ENCODE measurements at places on chromosomes 6 and 20.
A peak's percentile ranks its signal among the peaks of the same experiment; 100 is the strongest.

GRCh38 chr6:80541181-80541580 is 434.7 kb downstream of the BCKDHB start:
- no peak for DNase-seq

DNA sequence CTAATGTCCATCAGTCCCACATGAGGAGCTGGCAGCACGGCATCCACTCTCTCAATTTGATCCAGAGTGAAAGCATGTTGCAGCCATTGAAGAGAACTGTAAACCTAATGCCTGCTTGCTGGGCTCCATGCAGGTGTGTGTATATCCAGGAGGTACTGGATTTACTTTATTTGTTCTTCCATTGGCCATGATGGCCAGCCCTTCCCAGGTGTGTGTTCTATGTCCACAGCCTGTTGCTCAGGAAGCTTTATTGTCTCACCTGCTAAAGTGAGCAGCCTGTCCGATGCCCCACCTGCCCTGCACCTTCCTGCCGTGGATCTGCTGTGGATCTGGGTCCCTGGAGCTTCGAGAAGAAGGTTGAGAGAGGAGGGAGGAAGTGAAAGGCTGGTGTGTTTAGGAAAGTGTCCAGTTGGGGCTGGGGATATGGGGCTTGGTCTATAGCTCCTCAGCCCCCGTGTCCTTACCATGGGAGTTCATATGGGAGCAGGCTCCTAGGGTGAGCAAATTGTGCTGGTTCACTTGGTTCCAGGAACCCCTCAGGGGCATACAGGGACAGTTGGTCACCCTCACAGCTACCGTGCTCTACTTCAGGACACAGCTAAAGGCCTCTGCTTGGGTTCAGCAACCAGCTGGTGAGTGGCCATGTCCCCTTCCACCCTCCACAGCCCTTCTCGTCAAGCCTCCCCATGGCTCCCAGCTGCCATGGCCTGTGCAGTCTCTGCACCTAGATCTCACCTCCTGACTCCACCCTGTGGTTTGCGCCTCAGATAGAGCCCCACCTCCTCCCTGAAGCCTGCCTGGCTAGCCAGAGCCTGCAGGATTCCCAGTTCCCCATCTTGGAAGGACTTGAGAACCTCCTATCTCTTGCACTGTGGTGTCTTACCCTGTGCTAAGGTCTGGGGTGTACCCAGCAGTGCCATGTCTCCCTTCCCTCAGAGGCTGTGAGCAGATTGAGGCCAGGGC is 12.7 kb downstream of the TREML2 start:
- DNase-seq, result no peak

DNA sequence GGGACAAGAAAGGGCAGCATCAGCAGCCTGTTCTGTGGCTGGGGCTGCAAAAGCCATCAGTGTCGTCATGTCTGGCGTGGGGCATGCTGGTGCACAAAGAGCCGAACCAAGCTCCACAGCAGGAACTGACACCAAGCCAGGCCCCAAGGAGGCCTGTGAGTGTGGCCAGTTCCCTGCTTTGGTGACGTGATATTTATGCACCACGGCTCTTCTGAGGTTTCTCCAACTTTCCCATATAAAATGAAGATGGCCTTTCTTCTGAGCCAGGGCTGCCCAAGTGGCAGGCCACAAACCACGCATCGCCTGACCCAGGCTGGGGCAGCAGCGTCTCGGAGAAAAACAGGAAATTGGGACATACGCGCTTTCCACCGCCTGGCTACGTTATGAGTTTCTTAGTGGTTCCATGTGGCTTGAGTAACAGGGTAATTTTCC is 109.9 kb downstream of the RIN2 start:
- peak; percentile 66 for DNase-seq

DNA sequence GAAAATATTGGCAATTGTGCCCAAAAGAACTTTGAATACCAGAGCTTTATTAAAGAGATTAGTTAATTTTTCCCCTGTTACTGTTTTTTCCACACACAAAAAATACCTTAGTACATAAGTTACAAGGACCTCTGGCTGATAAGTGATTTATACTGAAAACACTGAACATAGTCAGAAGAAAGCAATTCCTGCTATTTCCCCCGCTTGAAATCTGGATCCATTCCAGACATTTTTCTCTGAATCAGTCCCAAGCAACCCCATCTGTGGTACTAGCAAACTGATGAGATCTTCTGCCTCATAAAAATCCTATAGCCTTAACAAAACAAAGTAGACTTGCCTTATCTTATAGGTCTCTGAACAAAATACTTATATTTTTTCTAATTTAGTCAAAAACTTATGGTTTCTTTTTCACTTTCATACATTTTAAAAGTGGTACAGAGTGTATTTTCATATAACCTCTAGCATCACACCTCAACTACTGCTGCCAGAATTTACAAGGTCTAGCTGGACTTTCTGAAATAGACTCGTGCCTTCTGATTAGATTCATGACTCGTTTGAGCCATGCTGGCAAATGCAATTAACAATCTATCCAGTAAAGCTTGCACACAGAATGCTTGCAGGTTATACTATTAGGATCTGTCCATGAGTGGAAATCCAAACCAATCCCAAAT is 111.9 kb downstream of the TBX18 start:
- no peak for DNase-seq

- no peak for DNase-seq
These were observed 128.6 kb upstream of the BACH2 start for GRCh38 chr6:90425161-90425641.

DNA sequence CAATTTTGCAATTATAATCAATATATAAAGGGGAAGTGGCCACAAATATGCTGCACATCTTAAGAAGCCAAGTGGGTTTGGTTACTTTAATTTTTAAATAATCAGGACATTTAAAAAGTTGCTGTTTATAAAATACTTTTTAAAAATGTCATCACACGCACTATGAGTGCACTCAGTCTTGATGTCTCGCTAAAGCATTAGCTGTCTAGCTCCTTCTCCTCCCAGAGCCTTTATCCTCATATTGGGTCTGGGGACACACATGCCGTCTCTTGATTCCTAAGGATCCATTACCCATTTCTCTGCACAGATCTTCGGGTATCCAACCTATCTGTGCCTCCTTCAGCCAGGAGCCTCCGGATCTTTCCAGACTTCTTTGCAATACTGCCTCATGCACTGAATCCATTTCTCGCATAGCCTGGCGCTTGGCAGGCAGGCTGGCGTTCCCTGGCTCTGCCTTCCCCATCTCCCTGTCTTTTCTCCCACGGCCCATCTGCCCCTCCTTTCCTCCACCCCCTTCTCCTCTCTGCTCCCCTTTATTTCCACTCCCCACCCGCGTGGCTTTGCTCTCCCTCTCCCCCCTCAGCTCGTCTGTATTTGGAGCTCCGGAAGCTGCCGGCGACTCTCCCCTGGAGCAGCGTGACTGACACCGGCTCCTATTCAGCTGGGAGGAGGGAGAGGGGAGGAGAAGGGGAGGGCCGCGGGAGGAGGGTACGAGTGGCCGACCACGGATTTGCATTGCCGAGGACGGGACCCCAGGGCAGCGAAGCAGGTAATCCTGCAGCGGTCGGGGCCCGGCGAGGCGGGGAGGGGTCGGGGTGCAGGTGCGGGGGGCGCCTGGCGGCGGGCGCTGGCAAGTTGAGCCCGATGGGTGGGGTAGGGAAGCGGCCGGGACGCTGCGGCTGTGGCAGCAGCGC is at the start of gene CAP2:
Gene CAP2 (plus strand): TSS at position 618 of the 914 bp plus-strand sequence. CDS start 27,961 bp downstream, outside the sequence.
- DNase-seq, result no peak

DNA sequence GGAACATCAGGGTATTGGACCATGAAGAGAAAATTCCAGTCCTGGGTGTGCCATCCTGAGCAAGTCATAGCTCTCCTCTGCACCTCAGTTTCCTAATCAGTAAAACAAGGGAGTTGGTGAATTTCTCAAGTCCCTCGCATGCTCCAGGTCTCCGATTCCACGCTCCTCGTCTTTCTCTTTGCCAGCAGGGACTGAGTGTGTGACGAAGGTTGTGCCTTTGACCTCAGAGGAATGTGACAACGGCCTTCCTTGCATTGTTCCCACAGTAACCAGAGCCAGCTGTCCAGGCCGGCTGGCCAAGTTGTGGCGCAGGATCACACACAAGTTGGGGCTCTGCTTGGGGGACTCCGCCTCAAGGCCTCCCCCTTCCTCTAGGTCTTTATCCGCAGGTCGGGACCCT is 217.3 kb downstream of the ATXN1 start:
- DNase-seq, result no peak

- DNase-seq, result no peak
These were observed 27.2 kb upstream of the SRSF6 start for GRCh38 chr20:43430265-43431133.

- no peak for DNase-seq
These were observed 73.8 kb downstream of the HUS1B start for GRCh38 chr6:583116-583515.

DNA sequence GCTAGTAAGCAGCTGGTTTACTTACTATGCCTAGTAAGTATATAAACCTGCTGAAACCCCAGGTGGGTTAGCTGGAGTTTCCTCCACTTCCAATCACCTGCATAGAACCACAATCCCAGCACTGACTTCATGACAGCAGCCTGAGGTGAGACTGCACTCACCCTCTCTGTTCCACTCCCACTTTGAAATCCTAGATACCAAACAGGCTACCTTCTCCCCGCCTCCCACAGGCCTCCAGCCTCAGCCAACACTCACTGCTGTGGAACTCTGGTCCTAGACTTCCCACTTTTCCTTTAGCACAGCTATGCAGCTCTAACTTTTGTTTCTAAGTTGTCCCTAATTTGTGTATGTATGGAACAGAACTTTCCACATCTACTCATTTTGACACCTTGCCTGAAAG is 149.7 kb upstream of the ARID1B start:
- DNase-seq, result no peak

DNA sequence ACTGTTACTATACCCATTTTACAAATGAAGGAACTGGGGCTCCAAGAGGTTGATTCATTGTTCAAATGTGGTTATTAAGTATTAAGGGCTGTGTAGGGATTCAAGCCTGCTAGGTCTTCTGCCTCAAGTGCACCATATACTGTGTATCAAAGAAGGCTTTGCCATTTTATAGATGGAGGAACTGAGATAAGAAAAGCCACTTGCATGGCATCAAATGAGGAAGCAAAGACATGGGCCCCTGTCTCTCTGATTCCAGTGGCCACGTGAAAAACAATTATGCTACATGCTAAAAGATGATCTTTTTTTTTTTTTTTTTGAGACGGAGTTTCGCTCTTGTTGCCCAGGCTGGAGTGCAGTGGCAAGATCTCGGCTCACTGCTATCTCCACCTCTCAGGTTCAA is 67.0 kb downstream of the TMEM200A start:
- DNase-seq, result no peak

DNA sequence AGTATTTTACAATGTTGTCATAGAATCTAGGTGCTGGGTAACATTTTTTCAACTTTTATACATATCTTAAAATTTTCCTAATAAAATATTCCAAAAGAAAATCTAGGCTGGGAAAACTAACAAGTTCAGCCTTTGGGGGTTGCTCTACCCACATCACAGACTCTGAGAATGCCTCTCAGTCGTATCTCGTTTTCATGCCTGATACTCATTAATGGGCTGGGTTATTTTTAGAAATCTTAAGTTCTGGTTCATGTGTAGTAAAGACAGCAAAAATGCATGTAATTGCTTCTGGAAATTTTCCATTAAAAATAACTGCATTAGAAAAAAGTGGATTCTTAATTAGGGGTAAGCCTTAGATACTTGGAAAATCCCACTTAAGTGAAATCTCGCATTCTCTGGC is 149.3 kb downstream of the SLC24A3 start:
- no peak for DNase-seq

DNA sequence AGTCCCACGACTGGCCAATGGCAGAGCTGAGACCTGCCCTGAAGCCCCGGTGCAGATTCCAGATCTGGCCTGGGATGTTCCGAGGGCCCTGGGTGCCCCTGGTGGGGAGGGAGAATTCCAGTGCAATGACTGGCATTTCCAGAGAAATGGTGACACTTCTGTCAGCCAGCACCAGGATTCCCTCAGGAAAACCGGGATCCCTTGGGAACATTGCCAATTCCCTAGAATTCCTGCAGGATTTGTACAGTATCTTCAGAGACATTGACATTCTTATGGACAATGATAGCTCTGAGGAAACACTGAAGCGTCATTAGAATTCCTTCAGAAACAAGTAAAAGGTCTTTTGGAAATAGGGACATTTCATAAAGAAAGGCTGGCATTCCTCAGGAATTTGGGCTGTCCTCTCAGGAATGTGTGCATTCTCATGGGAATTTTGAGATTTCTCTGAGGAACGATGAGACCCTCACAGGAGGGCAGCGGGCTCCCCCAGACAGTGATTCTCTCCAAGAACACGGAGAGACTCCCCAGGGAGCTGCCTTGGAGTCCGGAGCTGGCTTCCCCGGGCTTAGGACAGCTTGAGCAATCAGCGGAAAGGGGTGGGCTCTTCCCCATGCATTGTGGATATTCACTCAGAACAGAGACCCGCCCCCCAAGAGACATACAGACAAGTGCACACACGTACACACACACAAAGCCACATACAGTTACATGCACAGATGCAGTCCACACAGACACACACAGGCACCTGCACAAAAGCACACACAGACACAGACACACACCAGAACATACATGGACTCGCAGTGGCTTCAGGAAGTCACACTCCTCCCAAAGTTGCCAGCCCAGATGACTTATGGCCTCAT is 35.2 kb upstream of the BPIFA2 start:
- DNase-seq, result no peak

DNA sequence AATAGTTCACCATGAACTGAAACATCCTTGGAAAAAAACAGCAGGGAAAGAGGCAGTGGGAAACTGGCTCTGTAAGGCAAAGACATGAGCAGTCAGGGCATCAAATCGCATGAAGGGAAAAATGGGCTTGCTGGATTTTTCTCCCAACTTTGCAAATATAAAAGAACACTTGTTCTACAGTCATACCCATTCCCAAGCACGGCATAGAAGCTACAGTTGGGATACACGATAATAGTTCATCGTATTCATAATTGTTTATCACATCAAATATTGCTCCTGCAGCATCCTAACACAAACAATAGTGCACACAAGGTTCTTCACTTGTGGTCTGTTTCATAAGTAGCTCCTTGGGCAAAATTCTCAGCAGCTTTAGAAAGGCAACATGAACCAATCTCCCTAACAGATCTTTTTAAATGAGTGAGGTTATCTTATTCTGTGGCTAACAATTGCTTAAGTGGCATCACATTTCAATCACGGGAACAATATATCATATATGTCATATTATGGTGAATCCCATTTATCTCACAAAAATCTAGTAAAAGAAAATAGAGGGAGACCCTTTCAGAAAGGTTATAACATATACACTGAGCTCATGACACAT is 243.9 kb downstream of the PKHD1 start:
- no peak for DNase-seq

DNA sequence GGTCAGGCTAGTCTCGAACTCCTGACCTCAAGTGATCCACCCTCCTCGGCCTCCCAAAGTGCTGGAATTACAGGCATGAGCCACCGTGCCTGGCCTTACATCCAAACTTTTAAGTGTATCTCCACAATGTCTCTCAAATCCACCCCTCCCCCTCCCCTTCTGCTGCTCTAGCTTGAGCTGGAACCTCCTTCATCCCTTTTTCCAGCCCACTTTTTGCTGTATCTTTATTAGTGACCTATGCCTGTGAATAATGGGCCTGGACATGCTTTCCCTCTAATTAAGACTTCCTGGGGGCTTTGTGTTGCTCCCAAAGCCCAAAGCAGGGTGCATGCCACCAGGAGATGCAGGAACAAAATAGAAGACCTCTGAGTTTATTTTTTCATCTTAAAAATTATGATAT is 26.1 kb downstream of the TNFAIP3 start:
- no peak for DNase-seq

- DNase-seq, result peak; percentile 34
These were observed 2.6 kb downstream of the ARMC2 start for GRCh38 chr6:108850669-108851465.
